ENCODE measurements at places on chromosomes 13 and 19.

- no peak for DNase-seq
Measured at GRCh38 chr19:51593138-51593890, 22.2 kb downstream of the ZNF175 start.

GRCh38 chr19:49687566-49688316 is 1.7 kb upstream of the ADM5 start:
- DNase-seq, result no peak

- DNase-seq, result no peak
Measured at GRCh38 chr19:3054972-3055740, 7.1 kb downstream of the TLE5 start.

- DNase-seq, result no peak
Measured at GRCh38 chr13:45473627-45474026, 8.9 kb downstream of the COG3 start.

- DNase-seq, result no peak
Measured at GRCh38 chr13:51453959-51454703, 1.3 kb upstream of the INTS6 start.

GRCh38 chr13:80571346-80572307 is 230.7 kb upstream of the SPRY2 start:
- DNase-seq, result no peak

DNA sequence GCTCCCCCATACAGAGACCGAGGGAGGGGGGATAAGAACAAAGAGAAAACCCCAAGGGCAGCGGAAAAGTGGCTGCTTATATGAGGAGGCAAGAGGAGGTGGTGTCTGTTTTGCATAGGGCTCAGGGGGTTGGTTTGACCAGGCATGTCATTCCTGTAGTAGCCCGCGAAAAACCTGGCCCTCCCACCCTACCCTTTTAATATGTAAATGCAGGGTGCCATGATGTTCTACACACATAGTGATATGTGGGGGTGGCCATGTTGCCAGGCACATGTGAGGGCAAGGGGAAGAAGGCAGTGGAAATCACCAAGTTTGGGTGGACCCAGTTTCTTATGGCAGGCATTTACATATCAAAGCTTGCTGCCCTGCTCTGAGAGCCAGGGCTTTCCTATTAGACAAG is 203.5 kb upstream of the UBL3 start:
- no peak for DNase-seq

DNA sequence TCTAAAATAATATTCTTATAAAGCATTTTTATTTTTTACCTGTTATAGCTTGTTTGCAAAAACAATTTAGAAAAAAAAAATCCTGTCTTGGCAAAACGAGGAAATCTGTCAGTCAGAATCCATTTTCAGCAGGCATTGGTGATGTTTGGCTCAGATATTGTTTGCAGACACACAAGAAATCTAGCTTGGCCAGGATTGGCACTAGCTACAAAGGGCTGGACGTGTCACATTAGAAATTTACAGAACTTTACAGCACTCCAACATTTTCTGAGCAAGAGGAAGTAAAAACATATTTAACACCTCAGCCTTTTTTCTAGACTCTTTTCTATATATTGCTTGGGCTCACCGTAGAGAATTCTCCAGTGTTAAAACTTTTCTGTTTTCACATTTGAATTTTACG is 9.9 kb downstream of the ZNF91 start:
- no peak for DNase-seq

GRCh38 chr13:75468602-75469001 is 13.4 kb downstream of the TBC1D4 start:
- DNase-seq, result no peak

- no peak for DNase-seq
Measured at GRCh38 chr19:13033819-13034611, 38.7 kb downstream of the NFIX start.

DNA sequence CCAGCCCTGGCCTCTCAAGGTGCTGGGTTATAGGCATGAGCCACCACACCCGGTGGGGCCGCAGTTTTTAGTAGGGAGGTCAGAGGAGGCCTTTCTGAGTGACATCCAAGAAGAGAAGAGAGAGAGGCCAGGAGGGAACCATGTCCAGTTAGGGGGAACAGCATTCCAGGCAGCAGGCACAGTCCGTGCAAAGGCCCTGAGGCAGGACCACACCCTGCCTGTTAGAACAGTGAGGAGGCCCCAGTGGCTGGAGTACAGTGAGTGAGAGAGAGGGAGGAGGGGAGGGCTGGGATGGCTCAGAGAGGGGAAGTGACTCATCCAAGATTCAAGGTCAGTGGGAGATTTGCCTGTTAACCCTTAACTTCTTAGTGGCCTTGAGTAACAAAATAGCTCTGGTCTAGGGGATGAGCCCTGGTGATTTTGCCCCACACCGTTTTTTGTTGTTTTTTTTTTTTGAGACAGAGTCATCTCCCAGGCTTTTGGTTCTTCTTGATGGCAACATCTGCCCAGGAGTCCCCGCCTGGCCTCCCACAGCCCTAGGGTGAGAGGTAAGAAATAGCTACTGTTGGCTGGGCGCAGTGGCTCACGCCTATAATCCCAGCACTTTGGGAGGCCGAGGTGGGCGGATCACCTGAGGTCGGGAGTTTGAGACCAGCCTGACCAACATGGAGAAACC is 2.7 kb upstream of the PLIN3 start:
- no peak for DNase-seq

- DNase-seq, result no peak
Measured at GRCh38 chr13:107548338-107548737, 667.0 kb downstream of the LIG4 start.

- DNase-seq, result no peak
Measured at GRCh38 chr19:778910-779653, 18.2 kb upstream of the PTBP1 start.

- DNase-seq, result no peak
Measured at GRCh38 chr19:2727640-2727944, 6.4 kb upstream of the DIRAS1 start.

GRCh38 chr19:7292950-7293761 is 1.1 kb downstream of the INSR start:
- DNase-seq, result no peak

DNA sequence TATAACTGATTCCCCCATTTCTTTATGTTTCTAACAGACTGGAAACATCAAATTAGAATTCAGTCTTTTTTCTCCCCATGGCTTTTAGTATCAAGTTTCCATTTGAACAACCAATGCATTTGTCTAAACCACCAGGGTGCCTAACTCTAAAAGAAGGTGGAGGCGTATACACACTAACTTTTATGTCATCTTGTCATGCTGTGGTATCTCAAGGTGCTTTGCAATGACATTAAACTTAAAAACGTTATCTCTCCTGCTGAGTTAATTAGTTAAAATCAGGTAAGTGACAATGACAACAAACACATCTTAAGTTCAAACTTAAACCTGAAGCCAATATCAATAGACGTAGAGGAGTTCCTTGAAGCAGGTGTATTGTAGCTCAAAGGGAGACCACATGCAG is 1001.7 kb downstream of the PCDH17 start:
- no peak for DNase-seq

DNA sequence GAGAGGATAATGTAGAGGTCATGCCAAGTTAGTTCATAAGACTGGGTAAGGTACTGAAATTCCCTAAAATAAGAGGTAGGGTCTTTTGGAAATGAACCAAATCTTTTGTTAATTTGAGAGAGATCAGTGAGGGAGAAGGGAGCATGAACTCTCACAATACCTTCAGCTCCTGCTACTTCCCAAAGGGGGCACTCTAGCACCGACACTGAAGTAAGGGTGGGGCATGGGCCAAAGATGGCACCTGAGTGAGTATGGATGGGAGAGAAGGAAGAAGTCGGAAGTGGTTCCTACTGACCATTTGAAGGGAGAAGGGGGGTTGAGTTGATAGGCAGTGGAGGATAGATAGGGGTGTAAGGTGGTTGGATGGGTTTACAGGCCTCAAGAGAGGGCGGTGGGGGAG is 86.6 kb downstream of the ZNF737 start:
- DNase-seq, result no peak

- DNase-seq, result no peak
Measured at GRCh38 chr19:38692458-38693379, 45.3 kb downstream of the ACTN4 start.

DNA sequence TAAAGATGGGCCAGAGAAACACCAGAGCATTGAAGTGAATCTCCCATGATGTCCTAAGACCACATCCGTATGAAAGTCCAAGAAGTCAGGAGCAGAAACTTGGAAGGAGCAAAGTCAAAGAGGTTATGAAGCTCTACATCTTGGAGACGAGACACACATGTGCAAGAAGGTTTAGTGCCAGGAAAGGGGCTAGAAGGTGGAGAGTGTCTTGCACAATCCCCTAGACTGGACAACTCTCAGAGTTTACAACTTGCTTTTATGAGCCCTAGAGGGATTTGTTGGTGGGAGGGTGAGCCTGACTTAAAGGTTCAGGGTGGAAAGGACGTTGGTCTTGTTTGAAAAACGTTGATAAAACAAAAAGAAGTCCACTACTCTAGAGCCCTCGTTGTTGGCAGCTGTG is 150.6 kb downstream of the GPC6 start:
- no peak for DNase-seq

GRCh38 chr13:90938848-90939247 is 408.6 kb upstream of the MIR17HG start:
- no peak for DNase-seq

GRCh38 chr13:52348983-52349780 is 56.8 kb downstream of the THSD1 start:
- no peak for DNase-seq

DNA sequence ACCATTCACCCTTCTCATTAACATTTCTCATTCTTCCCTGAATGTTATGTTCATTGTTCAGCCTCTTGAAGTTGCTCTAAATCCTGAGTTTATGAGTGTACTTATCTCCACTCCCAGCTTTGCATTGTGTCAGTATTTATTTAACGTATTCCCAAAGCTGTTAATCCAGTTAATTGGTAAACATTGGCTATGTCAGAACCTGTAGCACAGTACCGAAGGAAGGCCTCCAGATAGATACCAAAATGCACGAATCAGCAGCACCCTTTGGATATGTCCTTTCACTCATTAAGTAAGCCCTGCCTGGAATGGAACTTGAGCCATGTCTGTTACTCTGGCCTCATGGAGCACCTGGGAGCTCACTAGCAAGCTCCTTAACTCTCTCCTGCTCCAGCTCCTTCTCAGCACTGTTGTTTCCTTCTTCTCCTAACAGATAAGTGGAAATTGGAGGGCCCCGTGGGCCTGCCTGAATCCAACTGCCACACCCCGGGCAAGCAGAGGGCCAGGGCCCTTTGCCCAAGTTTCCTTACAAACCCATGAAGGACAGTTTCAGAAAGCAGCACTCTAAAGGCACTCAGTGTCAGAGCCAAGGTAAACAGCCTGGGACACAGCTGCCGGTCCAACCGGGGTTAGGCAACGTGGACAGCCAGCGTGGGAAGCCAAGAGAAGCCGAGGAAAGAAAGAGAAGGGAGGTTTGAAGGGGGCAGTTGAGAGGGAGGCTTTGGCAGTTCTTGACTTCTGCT is 155.0 kb upstream of the SERP2 start:
- no peak for DNase-seq

DNA sequence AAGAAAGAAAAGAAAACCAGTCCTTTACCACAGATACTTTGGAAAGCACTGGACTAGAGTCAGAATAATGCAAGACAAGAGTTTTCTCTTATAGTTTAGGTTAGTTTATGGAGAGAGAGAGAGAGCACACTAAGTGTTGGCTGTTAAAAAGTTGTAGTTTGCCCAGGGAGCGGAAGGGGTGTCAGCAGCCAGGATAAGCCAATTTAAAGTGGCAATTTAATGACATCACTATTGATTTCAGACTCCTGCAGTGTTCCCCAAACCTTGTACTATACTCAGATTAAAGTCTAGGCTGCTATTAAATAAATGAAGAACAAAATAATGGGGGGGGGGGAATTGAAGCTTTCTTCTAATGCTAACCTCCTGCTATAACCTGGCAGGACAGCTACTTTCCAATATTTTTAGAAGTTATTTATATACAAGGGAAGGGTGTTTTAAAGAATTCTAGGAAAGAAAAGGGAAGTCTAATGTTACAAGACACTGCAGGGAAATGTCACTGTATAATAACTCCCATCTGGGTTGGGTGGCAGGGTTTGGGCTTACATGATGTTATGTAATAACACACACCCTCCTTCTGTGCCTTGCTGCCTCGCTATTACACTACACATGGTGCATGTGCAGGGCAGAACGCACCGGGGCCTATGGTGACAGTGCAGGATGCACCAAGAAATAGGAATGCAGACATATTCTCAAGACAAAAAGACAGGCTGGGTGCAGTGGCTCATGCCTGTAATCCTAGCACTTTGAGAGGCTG is 19.9 kb downstream of the TPT1 start:
- no peak for DNase-seq

DNA sequence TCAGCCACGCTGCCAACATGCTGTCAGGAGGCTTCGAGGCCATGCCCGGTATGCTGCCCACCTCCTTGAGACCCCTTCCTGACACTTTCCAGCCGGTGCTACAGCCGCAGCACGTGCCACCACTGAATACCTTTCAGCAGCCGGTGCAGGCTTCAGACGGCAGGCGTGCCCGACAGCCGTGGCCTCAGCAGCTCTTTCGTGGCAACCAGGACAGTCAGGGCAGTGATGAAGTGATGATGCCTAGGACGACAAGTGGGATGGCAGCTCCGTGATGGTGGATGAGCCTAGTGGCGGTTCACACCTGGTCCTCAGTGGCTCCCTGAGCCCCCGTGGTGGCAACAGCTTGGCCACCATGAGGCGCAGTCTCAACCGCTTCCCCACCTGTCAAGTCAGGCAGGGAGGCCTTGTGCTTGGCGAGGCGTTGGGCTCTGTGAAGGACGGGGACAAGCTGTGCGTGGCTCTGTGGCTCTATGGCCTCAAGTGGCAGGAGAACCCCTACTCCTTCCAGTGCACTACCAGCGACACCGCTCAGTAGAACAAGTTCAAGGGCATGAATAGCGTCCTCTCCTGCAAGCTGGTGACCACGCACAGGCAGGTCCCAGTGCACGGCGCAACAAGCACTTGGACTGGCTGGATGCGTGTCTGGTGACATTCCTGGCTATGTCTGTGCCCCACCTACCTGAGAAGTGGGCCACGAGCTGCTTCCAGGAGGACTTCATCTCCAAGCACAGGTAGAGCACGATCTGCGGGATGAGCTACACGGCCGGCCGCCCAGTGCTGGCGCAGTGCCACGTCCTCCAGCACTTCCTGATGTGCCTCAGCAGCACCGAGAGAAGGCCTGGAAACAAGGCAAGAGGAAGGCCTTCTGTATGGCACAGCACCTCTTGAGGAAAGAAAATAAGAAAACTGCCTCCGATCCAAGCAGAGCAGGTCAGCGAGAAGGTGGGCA is 18.2 kb upstream of the ZNF14 start:
- DNase-seq, result no peak

DNA sequence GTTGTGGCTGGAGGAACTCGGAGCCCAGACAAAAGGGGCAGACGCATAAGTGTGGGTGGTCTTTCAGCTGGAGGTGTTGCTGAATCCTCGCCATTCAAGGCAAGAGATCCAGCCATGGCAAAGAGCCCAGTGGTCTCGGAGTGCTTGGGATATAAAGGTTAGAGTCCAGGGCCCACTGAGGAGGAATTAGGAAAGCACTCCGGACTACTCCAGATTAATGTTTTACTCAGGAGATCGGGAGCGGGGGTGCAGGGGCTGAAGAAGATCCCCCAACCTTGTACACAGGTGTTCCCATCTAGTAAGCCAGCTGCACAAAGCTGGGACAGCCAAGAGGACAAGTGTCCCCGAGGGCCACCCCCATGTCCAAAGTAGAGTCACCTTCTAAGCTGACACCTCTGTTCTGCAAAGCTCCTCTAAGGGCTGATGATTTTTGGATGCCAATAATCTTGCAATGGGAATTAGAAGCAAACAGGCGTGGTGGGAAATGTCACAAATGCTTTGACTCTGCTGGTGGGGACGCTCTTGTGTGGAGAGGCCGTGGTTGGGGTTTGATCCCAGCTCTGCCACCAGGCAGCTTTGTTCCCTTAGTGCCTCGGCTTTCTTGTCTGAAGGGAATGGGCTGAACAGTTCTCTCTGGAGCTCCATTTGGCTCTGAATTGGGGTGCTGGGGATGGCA is 194.3 kb upstream of the SOX1 start:
- no peak for DNase-seq
